ENCODE measurements at places on chromosomes 6 and 20.

DNA sequence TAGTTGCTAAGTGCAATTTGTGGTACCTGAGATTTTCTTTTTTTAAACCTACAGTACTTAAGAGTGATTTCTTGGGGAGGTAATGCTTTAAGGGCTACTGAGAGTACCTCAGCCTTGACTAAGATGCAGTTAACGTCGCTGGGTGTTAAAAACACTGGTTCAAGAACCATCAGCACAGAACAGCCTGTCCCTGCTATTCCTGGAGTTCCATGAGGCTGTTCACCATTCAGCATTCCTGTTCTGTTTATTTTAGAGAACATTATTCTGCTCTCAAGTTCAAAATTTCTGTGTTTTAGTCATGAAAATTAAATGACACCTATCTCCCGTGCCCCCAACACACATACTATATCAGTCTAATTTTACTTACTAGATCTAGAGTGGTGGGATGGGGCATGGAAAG lies 1.7 kb upstream of the PRELID3B start:
- no peak for DNase-seq

DNA sequence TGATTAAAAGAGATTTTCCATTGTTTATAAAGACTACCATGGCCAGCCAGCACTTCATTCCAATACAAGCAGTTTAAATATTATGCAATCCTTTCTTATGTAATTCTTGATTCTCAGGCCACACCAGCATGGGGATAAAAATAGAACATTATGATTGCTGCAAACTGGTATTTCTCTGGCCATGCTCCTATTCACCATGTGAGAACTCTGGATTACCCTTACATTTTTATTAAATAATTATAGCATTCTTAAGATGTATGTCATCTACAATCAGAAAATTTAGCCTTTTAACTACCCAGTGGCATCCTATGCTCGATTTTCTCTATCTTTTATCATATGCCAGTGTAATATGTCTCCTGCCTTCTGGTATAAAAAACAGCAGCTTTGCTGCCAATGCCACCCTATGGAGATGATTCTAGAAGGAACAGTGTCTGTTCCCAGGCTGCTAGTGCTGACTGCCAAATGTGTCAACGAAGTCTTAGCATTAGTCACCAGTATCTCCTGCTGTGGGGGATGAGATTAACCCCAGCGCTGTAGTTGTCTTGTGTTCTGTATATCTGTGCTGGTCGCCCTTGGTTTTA lies 501.4 kb downstream of the BCKDHB start:
- DNase-seq: no peak

DNA sequence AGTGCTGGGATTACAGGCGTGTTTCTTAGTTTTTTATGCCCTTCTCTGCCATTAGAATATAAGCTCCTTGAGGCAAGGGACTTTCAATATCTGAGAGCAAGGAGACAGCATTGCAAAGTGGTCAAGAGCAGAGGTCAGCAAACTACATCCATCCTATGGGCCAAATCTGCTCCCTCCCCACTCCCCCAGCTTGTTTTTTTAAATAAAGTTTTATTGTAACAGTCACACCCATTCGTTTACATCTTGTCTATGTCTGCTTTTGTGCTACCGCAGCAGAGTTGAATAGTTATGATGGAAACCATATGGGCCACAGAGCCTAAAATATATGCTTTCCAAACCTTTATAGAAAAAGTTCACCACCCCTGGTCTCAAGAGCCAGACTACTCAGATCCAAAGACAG lies 227.9 kb downstream of the EYA2 start:
- DNase-seq: no peak

- DNase-seq: no peak
Observed at GRCh38 chr20:14199111-14199510, 138.3 kb downstream of the FLRT3 start.

- DNase-seq: peak; percentile 17
Observed at GRCh38 chr6:116682334-116682712, 1.3 kb downstream of the KPNA5 start.

GRCh38 chr6:136739501-136739900 lies 52.8 kb downstream of the MAP3K5 start:
- DNase-seq: no peak

DNA sequence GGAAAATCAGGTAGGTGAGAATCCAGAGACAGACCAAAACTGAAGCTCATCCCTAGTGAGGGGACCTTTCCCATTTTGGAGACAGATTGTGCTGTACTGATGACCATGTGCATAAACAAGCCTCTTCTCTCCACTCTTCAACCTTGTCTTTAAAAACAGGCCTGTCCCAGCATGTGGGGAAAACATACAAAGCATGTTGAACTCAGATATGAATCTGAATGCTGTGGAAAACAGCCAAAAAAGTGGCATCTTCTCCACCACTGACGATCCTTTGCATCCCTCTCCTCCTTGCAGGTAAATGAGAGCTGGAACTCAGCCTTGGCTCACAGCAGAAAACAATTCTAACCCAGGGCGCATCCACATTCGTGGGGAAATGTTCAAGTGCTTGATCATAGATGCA lies 123.7 kb upstream of the FOXQ1 start:
- no peak for DNase-seq

- DNase-seq: peak; percentile 25
Observed at GRCh38 chr6:157550114-157550989, 169.4 kb downstream of the ZDHHC14 start.

DNA sequence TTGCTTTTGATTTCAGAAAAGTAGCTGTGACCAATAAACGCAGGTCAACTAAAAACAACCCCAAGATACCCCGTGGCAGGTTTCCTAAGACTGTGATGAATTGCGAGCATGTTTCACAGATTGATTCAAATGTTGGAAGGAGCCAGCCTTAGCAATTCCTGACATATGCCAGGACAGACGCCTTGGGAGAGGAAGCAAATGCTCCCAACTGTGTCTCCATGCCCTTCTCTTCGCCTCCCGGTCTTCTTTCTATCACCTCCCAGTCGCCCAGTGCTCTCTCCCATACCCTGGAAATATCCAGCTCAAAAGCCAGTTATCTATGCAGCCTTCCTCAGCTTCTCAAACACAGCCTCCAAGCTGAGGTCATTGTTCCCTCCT lies 32.0 kb downstream of the KIAA0319 start:
- no peak for DNase-seq

GRCh38 chr6:132007474-132008190 lies 56.5 kb upstream of the CCN2 start:
- DNase-seq: no peak

- DNase-seq: no peak
Observed at GRCh38 chr6:166567107-166567506, 19.4 kb downstream of the RAMACL start.

DNA sequence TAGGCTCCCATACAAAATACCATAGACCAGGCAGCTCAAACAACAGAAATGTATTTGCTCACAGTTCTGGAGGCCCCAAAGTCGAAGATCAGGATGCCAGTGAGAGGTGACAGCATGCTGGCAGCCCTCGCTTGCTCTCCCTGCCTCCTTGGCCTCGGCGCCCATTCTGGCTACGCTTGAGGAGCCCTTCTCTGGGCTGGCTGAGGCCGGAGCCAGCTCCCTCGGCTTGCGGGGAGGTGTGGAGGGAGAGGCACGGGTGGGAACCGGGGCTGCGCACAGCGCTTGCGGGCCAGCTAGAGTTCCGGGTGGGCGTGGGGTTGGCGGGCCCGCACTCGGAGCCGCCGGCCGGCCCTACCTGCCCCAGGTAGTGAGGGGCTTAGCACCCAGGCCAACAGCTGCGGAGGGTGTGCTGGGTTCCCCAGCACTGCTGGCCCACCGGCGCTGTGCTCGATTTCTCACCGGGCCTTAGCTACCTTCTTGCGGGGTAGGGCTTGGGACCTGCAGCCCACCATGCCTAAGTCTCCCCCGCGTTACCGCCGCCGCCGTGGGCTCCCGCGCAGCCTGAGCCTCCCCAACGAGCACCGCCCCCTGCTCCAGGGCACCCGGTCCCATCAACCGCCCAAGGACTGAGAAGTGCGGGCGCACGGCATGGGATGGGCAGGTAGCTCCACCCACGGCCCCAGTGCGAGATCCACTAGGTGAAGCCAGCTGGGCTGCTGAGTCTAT lies 32.6 kb upstream of the SERPINB9 start:
- no peak for DNase-seq

- DNase-seq: no peak
Observed at GRCh38 chr6:147949981-147950622, 392.5 kb upstream of the SASH1 start.

Data from stimulated activated CD8-positive, alpha-beta memory T cell treated with anti-CD3 and anti-CD28 coated beads, Interleukin-7, amount 100 ng/mL, for 4 hours (primary cell).